CD8-positive, alpha-beta memory T cell (primary cell): ENCODE measurements at places on chromosomes 3 and 15.
A peak's percentile ranks its signal among the peaks of the same experiment; 100 is the strongest.

GRCh38 chr3:98769448-98769847, 6.3 kb downstream of the ST3GAL6 start:
- DNase-seq: no peak

- DNase-seq: no peak
Observed at GRCh38 chr15:69253156-69253555, 45.6 kb upstream of the PAQR5 start.

DNA sequence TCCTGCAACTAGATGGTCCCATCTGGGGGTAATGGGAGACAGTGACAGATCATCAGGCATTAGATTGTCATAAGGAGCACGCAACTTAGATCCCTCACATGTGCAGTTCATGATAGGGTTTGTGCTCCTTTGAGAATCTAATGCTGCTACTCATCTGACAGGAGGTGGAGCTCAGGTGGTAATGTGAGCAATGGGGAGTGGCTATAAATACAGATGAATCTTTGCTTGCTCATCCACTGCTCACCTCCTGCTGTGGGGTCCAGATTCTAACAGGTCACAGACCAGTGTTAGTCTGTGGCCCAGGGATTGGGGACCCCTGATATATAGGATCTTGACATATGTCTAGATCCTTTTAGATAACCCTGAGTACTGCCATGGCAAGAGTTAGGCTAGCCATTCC, 52.7 kb downstream of the RASGRF1 start:
- no peak for DNase-seq

- no peak for DNase-seq
Observed at GRCh38 chr3:190591080-190591479, 77.2 kb downstream of the IL1RAP start.

DNA sequence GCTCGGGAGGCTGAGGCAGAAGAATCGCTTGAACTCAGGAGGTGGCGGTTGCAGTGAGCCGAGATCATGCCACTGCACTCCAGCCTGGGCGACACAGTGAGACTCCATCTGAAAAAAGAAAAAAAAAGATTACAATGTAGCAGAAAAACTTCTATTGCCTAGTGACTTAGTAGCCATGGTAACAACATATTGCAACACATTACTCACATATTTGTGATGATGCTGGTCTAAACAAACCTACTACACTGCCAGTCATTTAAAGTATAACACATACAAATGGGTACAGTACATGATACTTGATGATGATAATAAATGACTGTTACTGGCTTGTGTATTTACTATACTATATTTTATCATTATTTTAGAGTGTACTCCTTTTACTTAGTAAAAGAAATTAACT, 125.6 kb downstream of the PLOD2 start:
- DNase-seq: no peak

GRCh38 chr3:143783851-143784370, 64.4 kb downstream of the SLC9A9 start:
- DNase-seq: no peak

DNA sequence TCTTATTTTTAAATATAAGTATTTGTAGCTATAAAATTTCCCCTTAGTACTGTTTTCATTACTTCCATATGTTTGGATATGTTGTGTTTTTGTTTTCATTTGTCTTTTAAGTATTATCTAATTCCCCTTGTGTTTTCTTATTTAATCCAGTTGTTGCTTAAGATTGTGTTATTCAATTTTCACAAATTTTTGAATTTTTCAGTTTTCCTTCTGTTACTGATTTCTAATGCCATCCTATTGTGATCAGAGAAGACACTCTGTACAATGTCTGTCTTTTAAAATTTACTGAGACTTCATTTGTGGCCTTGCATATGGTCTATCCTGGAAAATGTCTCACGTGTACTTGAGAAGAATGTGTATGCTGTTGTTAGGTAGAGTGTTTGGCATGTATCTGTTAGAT, 795.6 kb upstream of the CFAP20DC start:
- DNase-seq: no peak

GRCh38 chr3:40660554-40660953, 135.8 kb downstream of the ZNF621 start:
- DNase-seq: no peak

GRCh38 chr3:156615592-156616173, 58.7 kb upstream of the TIPARP start:
- no peak for DNase-seq

- no peak for DNase-seq
Observed at GRCh38 chr3:172528677-172529076, 5.4 kb upstream of the TNFSF10 start.

DNA sequence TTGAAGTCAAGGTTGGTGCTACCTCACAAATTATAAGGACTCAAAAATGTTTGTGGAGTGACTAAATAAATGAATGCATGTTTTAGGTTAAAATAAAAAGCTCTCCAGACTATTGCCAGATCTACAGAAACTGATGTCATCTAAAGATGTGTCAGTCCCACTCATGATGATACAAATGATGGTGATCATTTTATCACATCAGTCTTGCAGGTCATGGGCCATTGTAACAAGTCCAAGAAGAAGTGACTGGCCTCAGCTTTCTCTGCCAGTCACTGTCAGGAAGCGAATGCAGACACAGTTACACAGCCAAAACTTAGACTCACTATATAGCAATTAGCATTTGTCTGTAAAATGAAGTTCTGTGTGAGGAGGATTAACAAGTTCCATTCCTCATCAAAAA, 18.5 kb downstream of the ATP8B4 start:
- DNase-seq: no peak

DNA sequence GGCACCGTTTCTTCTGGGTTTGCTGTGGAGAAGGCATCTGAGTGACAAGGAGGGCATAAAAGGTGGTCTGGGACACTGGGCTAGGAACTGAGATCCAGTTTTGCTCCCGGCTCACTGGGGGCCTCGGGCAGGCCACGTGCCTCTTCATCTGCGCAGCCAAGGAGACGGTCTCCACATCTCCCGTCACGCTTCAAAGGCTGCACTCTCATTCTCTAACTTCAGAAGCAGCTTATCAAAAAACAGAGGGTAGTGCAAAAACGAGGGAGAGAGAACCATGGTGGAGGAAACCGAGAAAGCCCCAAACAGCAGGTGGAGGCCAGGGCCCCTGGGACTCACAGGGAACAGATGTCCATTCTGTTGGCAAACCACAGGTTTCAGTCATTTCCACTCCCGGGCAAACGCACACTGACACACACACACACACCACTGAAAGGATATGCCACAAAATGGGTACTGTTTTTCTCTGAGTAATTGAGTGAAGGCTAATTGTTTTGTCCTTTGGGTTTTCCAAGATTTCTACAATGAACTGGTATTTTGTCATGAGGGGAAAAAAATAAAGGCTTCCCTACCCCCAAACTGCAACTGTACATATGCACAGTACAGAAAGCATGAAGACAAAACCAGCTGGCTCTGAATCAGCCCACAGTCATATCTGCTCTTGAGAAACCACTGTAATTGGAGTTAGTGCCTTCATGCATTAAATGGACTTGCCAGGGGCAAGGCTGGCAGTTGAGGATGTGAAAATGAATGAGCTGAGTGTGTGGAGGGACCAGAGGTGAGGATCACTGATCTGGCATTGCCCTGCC, 71.9 kb downstream of the MGLL start:
- DNase-seq: no peak

- DNase-seq: no peak
Observed at GRCh38 chr3:195236801-195237570, 34.0 kb downstream of the XXYLT1 start.

DNA sequence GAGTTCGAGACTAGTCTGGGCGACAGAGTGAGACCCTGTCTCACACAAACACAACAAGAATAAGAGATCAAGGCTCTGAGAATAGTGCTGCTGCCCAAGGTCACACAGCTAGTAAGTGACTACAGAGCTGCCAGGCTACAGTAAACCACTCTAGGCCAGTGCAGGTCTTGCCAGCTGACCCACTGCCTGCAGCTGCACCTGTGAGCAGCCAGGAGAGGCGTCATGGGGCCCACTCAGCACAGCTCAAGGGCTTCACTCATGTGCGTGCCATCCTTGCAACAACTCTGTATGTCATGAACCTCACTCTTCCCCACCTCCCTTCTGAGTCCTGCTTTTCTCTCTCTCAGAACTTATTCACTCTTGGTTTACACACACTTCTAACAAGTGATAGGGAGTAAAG, 176.7 kb downstream of the SMAD6 start:
- no peak for DNase-seq

DNA sequence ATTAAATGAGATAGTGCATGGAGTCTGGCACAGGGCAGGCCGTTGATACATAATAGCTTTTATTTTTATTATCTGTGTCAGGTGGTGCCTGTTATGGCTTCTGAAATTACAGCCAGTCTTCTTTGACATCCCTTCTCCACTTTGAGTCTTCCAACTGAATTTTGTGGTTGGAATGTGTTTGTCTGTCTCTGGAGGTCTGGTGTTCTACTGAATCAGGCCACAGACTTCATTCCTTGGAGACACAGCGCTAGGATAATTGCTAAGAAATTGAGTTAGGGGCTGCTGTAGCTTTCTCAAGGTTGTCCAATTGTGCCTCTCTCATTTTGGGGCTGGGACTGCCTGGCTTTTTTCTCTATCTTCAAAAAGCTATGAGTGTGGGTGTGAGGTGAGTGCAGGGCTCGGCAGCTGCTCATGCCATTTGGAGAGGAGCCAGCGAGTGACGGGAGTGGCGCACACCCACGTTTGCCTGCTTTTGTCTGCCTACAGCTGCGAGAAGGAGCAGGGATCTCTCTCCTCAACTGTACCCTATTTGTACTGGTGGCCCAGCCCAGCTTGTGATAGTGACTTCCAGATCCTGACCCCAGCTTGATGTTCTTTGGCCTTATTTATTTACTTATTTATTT, 49.8 kb upstream of the SYN2 start:
- no peak for DNase-seq

GRCh38 chr15:70212286-70212962, 114.7 kb upstream of the TLE3 start:
- DNase-seq: no peak

GRCh38 chr3:126540342-126540849, 16.4 kb downstream of the CHST13 start:
- no peak for DNase-seq

GRCh38 chr15:57495041-57495440, 96.7 kb upstream of the MYZAP start:
- no peak for DNase-seq

DNA sequence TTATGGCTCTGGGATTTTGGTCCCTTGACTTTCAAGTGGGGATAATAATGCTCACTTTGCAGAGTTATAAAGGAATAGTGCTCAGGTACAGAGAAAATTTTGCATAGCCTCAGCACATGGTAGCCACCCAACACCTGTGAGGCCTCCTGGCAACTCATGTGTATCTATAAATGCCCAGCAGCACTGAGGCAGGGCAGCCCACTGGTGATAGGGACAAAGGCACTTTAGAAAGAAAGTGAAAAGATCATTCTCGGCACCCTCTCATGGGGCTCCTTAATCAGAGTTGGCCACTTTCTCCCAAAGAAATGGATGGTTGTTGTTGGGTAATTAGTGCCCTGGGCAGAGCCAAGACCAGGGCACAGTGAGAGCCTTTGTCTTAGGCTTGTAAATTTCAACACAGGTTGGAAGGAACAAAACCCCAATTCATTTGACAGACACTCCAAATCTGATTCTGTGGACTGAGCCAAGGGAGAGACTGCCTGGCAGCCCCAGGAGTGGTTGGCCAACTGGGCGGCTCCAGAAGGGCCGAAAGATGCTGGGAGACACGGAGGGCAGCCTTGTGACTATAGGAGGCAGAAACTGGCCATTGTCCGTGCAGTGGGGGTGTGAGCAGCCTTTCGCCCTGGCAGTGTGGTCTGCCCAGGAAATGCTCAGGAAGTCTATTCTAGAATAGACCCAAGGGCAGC, 213.2 kb upstream of the RGMA start:
- no peak for DNase-seq

- DNase-seq: no peak
Observed at GRCh38 chr15:31254431-31255175, 72.0 kb upstream of the KLF13 start.

- DNase-seq: peak; percentile 88
Observed at GRCh38 chr3:53072653-53073552, 27.0 kb upstream of the SFMBT1 start.

DNA sequence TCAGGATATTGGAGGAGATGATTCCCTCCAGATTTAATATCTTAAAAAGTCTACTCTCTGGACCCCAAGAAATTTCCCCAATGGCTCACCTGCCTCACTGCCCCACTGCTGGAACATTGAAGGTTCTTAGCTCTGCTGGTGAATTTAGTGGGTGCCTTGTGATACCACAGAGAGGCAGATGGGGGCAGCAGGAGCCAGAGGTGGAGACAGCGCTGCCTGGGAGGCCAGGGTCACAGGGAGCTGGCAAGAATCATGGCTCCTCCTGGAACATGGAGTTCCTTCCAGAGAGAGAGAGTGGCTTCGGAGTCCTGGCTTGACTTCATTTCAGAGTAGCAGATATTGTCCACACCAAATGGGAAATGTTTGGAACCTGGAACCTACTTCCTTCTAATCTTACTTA, 263.5 kb upstream of the CFAP20DC start:
- DNase-seq: no peak

GRCh38 chr3:159418571-159419526, 569.8 kb upstream of the IL12A start:
- no peak for DNase-seq

DNA sequence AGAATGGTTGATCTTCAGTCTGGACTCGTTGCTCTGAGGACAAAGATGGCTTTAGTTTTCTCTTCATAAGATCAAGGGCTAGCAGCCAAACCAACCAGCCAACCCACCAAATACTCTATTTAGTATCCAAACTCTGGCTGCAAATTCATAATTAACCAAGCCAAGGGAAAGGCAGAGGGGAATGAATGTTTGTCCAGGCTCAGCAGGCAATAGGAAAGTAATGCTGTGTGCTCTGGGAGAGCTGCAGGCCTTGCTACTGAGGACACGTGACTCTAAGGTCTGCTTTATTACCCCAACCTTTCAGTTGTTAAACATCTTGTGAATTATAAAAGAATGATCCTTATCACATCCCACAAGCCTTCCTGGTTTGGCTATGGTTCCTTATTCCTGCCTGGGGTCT, 52.3 kb upstream of the GALNT15 start:
- no peak for DNase-seq

GRCh38 chr15:52532427-52532826, 3.7 kb upstream of the MYO5A start:
- no peak for DNase-seq

- DNase-seq: no peak
Observed at GRCh38 chr15:22845289-22845900, 6.9 kb downstream of the NIPA2 start.

DNA sequence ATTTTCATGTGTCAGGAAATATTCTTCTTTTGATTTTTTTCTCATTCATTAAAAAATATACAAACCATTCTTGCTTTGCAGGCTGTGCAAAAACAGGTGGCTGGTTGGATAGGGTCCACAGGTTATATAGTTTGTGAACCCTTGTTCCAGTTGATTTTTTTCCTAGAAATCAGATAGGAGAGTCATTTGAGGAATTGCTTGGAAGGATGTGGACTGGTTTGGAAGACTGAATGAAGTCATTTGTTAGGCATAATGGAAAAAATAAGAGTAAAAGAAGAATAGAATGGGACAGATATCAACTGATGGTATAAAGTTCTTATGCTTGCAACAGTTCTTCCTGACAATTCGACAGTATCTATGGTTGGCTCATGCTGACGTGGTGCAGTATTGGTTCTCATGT, 189.4 kb downstream of the PTPRG start:
- no peak for DNase-seq
